ENCODE measurements at places on chromosomes 11 and 22.

GRCh38 chr11:84345597-84345996 is 1059.4 kb upstream of the CCDC90B start:
- no peak overlapping the region for H3K4me3 ChIP-seq
- H3K27ac ChIP-seq = no peak overlapping the region
- H3K27me3 ChIP-seq = no peaks in the 10 kb centered on the region
- DNase-seq = no peak
- H3K4me1 ChIP-seq = no peaks in the 10 kb centered on the region

- no peak overlapping the region for H3K27ac ChIP-seq
- no peak for DNase-seq
- H3K4me3 ChIP-seq = no peak overlapping the region
- H3K4me1 ChIP-seq = no peaks in the 10 kb centered on the region
Observed at GRCh38 chr11:33321422-33321821, 64.2 kb downstream of the HIPK3 start.

DNA sequence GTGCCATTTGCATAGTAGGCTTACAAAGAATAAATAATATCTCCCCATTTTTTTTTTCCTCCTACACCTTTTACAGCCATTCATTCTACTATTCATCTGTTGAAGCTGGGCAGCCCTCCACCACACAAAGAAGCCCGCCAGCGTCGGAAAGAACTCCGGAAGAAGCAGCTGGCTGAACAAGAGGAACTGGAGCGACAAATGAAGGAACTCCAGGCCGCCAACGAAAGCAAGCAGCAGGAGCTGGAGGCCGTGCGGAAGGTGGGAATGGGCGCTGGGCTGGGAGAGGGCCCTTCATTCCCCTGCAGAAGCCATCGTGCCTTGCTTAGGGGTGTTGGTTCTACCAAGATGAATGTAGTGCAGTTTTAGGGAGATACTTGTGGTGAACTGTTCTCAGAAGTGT is 68.6 kb downstream of the SWAP70 start:
- peaks cover 29% of the 10 kb centered on the region for H3K36me3 ChIP-seq
- H3K27me3 ChIP-seq = no peaks in the 10 kb centered on the region
- no peak for DNase-seq
- H3K4me3 ChIP-seq = no peak overlapping the region

DNA sequence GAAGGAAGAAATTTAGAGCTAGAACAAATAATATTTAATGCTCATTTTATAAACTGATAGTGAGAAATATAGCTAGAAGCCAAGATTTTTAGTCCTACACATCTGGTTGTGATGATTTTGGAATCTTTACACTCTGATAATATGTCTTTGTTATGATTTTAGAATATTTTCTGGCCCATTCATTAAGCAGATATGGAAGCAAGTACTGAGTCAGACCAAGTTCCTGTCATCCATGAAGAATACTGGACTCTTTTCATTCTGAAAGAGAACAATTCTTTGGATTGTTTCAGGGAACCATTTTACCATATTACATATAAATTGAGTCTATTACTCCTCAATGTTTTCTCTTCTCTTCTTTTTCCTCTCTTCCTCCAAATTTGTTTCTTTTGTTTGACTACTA is 227.4 kb downstream of the TMEM135 start:
- H3K36me3 ChIP-seq = peaks cover 2% of the 10 kb centered on the region
- no peak for DNase-seq
- no peak overlapping the region for H3K27ac ChIP-seq
- no peaks in the 10 kb centered on the region for H3K27me3 ChIP-seq
- H3K4me1 ChIP-seq = no peaks in the 10 kb centered on the region

- peaks cover 7% of the 10 kb centered on the region for H3K27me3 ChIP-seq
- no peak for DNase-seq
- H3K27ac ChIP-seq = peak overlapping the region; percentile 44
Observed at GRCh38 chr11:90250970-90251369, 28.1 kb upstream of the CHORDC1 start.

- no peak for DNase-seq
- no peak overlapping the region for H3K27ac ChIP-seq
- peaks cover 26% of the 10 kb centered on the region for H3K4me1 ChIP-seq
- no peaks in the 10 kb centered on the region for H3K36me3 ChIP-seq
Observed at GRCh38 chr22:23013612-23014011, 56.7 kb upstream of the GNAZ start.

DNA sequence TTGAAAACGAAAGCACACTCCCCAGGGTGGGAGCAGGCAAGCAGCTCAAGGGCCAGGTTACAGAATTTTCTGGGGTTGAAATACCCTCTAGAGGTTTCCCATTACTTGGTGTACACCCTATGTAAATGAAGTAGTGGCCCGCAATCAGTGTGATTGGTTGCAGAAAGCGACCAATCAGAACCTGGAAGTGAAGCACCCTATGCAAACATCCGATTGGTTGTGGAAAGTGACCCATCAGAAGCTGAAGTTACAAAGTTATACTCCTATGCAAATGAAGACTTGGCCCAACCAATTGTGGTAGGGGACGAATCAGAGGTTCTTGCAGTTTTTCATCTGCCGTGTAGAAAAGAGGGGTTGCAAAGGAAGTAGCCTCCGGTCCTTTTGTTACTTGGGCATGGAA is 19.2 kb downstream of the PRR5 start:
- H3K36me3 ChIP-seq = peaks cover under 1% of the 10 kb centered on the region
- H3K27ac ChIP-seq = no peak overlapping the region
- peaks cover 6% of the 10 kb centered on the region for H3K4me1 ChIP-seq
- no peaks in the 10 kb centered on the region for H3K27me3 ChIP-seq

Data from activated CD8-positive, alpha-beta T cell treated with anti-CD3 and anti-CD28 coated beads, Interleukin-2, amount 10 ng/mL, durations not matched to agents 7 days and 5 days (primary cell).